Occipital lobe (tissue), 3 donors: ENCODE measurements at places on chromosomes 3 and 15. TPM values are rescaled to one million over a fixed set of nuclear protein-coding genes. Genes with fewer than 3 reads are reported as not detected.

The STRA6 gene
- total RNA-seq, result 2.3 TPM

- DNase-seq, result no peak
Measured at GRCh38 chr15:45660231-45660979, 25.6 kb downstream of the SQOR start.

The NUSAP1 gene
- 20.7 TPM for total RNA-seq

The FILIP1L gene
- 1.2 TPM for total RNA-seq

DNA sequence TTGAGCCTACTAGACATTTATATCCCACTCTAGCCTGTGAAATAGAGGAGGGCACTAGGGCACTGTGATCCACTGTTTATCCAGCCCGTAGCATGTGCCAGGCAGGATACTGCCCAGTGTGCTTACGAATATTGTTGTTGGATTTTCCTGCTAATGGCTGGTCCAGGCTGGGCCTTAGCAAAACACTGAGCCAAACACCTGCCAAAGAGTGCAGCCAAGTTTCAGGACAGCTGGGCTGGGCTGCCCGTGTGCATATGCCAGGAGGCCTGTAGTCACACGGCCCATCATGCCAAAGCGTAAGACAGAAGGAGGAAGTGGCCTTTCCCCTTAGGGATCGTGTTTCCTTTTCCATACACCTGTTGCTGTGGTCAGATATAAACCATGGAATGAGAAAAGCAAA is 54.5 kb upstream of the ABHD10 start:
- no peak for DNase-seq

The GAP43 gene
- 148 TPM for total RNA-seq

The TMEM40 gene
- not detected for total RNA-seq

GRCh38 chr3:65398953-65399352 is 639.8 kb downstream of the MAGI1 start:
- DNase-seq, result no peak

- DNase-seq, result no peak
Measured at GRCh38 chr3:161821591-161821990, 325.0 kb downstream of the OTOL1 start.

- no peak for DNase-seq
Measured at GRCh38 chr3:112773864-112774263, 72.8 kb downstream of the CD200R1L start.

GRCh38 chr3:16072420-16073110 is 101.9 kb upstream of the GALNT15 start:
- DNase-seq, result no peak

- no peak for DNase-seq
Measured at GRCh38 chr3:196813903-196814302, 53.8 kb upstream of the SENP5 start.

DNA sequence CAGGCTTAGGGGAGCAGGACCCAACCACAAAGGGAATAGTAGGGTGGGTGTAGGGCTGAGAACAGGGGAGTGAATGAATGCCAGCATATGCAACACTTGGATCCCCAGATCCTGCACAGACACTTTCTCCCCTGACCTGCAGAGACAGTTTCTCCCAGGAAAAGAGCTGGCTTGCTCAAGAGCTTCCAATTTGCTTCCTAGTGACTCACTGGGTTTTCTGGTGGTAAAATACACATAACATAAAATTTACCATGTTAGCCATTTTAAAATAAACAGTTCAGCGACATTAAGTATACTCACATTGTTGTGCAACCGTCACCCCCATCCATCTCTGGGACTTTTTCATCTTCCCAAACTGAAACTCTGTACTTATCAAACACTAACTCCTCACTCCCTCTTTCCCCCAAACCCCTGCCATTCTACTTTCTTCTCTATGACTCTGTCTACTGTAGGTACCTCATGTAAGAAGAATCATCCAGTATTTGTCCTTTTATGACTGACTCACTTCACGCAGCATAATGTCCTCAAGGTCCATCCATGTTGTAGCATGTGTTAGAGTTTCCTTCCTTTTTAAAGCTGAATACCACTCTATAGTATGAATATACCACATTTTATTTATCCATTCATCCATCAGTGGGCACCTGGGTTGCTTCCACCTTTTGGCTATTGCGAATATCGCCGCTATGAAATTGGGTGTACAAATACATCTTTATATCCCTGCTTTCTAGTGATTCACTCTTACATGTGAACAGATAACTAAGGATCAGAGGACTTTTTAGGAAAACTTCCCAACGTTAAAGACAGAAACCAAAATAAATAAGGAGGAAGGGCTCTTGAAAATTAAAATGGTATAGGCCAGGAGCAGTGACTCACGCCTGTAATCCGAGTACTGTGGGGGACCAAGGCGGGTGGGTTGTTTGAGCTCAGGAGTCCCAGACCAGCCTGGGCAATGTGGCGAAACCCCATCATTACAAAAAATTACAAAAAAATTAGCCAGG is 95.6 kb upstream of the TJP1 start:
- DNase-seq, result no peak

GRCh38 chr15:25407950-25408349 is 30.9 kb downstream of the UBE3A start:
- no peak for DNase-seq

DNA sequence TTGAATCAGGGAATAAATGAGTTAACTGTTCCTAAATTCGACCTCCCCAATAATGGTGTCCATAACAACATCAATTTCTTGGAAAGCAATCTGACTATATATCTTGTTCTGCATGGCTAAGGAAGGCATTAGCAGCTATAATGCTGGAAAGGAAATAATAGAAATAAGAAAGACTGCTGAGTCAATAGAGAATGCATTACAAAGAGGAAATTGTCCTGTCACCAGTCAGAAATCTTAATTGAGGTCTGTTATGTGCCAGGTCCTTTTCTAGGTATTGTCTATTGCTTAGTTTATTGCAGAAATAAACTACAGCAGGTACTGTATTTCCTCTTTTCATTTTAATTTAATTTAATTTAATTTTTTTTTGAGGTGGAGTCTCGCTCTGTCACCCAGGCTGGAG is 5.9 kb upstream of the PPP1R2 start:
- DNase-seq, result no peak
